ENCODE measurements at places on chromosomes 16 and 17. TPM values are rescaled to one million over a fixed set of nuclear protein-coding genes. Genes with fewer than 3 reads are reported as not detected.

Gene SLC16A6
- 0.31 TPM for total RNA-seq

Gene TBC1D3G
- not detected for total RNA-seq

Gene TERB1
- total RNA-seq: not detected

Gene SHISA9
- 0.07 TPM for total RNA-seq

Gene TEPSIN
- total RNA-seq: 28.7 TPM

Gene IFT20
- 52.2 TPM for total RNA-seq
